ENCODE measurements at places on chromosomes 12 and 14.

- no peak for DNase-seq
Measured at GRCh38 chr12:127479256-127479655, 787.7 kb upstream of the TMEM132C start.

DNA sequence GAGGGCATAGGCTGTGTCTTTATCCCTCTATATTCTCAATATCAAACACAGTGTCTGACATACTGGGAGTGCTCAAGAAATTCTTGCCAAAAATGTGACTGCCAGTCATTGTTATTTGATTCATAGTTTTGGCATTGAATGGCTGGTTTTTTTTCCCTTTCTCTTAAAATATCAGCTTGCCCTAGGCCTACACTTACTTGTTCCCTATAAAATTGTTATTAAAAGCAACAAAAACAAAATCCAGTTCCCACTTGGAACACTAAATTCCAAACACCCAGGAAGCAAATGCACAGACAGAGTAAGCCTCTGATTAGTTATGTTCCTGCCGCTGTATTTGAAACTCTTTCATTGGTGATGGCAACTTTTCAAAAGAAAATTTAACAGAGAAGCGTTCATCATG is 110.7 kb downstream of the WIF1 start:
- DNase-seq: no peak

DNA sequence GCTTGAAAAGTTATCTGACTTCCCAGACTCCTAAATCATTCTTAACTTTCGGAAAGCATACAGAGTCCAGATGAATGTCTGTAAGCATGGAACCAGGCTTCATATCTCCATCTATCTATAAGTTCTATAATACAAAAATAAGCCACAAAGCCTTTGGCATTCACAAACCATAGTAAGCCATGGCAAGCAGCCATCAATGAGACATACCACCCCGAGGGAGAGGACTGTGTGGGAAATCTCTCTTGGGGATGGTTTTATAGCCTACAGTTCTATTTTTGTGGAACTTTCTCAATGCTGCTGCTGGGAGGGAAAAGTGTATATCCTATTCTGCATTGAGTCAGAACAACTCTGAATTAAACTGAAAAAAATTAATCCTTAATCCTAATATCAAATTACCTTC is 20.4 kb downstream of the EGLN3 start:
- no peak for DNase-seq

DNA sequence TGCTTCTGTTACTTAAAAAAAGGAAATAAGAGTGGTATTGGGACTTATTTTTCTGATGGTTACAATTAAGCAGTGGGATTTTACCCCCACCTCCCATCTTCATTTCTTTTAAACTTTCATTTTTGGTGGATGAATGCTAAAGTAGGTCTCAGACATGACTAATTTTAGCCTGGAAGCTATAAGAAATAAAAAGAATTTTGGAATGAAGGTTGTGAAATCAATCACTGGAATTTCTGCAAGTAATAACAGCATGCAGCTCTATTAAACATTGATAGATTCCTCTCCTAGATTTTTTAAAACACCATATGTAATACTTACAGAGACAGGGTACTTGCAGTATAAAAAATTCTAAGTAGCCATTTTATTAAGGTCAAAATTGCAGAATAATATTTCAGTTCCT is 164.2 kb upstream of the CLEC14A start:
- no peak for DNase-seq
